Stimulated activated CD8-positive, alpha-beta memory T cell treated with anti-CD3 and anti-CD28 coated beads, Interleukin-4, amount 100 ng/mL, for 4 hours (primary cell): ENCODE measurements at places on chromosomes 4 and X.

- DNase-seq: no peak
Observed at GRCh38 chr4:155952501-155952901, 1.2 kb downstream of the CTSO start.

- DNase-seq: no peak
Observed at GRCh38 chr4:94933799-94934198, 176.0 kb downstream of the BMPR1B start.

DNA sequence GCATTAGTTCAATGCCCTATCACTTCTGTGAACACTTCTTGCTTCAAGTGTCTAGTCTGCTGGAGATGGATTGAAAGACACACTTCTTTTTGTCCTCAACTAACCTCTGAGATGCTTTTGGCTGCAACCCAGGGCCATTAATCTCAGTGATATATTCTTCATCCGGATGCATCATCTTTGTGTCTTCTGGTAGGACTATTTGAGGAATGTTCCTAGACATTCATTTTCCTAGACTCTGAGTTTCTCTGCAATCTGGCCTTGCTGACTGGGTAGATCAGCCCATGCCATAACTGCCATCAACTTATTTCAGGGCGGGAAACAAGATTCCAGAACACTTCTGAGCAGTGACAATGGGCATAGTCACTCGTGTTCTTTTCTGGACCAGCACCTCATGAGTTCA is 329.4 kb downstream of the PDGFC start:
- no peak for DNase-seq

- DNase-seq: no peak
Observed at GRCh38 chrX:123392921-123393320, 208.8 kb downstream of the GRIA3 start.

DNA sequence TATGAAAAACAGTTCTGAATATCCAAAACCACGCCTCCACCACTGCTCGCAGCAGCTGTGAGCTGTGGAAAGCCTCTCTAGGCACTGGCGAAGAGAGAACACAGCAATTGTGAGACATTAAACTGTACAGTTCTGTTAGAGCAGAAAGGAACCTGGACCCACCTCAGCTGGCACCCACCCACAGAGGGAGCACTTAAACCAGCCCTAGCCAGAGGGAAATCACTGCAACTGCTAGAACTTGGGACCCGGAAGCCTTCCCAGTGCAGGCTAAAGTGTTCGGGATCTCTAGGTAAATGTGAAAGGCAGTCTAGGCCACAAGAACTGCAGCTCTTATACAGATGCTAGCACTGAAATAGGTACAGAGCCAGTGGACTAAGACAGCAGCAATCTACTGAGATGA is 308.8 kb downstream of the PRR32 start:
- no peak for DNase-seq

DNA sequence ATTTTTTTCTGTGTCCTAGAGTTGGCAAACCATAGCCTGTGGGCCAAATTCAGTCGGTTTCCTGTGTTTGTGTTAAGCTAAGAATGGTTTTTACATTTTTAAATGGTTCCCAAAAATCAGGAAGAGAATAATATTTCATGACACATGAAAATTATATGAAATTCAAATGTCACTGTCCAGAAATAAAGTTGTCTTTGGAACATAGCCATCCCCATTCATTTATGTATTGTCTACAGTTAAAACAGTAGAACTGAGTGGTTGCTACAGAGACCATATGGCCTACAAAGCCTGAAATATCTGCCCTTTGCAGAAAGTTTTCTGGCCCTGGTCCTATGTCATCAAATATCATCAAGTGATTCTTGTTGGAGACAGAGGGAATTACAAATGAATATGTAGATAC is 15.5 kb downstream of the FRMPD4 start:
- no peak for DNase-seq

- no peak for DNase-seq
Observed at GRCh38 chr4:150401083-150401687, 180.8 kb upstream of the MAB21L2 start.

DNA sequence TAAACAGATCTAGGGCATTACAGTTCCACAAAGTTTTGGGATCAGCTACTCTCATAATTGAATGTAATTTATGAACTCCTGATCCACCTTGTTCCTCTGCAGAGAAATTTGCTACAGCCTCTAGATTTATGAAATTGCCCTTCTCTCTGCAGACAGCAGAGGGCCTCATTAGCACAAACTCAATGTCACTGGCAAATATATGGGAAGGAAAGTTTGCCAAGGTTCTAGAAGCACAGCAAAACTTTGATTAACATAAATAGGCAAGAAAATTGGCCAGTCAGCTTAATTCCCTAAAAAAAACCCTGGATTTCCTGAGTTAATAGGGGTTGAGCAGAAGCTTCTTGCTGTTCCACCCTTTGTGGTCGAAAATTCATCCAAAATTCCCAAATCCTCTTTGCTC is 31.5 kb downstream of the PRPS1 start:
- no peak for DNase-seq

- no peak for DNase-seq
Observed at GRCh38 chr4:22430626-22431025, 85.2 kb downstream of the ADGRA3 start.

- no peak for DNase-seq
Observed at GRCh38 chrX:65741823-65742222, 74.4 kb downstream of the MSN start.

- DNase-seq: no peak
Observed at GRCh38 chr4:54187148-54187547, 41.9 kb upstream of the PDGFRA start.

DNA sequence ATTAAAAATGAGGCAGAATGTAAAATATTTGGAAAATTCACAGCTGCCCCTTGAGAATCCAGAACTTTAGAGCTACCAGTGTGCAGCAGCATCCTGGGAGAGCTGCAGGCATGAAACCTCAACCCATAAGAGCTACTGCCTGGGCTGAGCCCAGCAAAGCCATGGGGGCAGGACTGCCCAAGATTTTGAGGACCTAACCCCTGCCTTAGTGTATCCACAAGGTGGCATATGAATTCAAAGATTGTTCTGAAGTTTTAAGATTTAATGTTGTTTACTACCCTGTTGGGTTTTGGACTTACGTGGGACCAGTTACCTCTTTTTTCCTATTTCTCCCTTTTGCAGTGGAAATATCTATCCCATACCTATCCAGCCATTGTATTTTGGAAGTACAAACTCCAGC is 26.4 kb downstream of the CASP6 start:
- no peak for DNase-seq

DNA sequence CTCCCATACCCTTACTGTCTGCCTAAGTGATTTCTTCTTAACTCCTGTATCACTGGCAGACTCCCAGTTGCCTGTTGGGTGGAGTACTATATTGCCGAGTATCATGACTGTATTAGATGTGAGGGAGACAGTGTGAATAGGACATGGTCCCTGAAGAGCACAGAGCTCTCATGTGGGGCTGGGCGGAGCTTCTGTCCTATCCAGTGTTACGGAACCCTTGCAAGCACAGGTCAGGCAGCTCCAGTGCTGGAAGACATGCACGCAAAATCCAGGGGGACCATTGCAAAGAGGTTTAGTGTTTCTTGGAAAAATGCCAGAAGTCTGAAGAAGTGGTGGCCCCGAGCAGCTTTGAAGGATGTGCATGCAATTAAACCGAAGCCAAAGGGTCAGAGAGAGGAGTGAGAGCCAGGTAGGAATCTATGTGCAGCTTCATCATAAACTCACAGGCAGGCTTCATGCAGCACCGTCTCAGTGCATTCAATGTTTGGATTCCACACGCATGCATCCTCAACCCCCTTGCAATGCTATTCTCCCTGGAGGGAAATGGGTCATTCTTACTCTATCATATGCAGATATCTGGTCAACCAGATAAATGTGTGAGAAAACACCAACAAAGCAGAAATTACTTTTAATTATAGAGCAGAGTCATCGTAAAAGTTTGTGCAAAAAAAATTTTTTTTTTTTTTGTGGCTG is 49.7 kb upstream of the DHRSX start:
- DNase-seq: no peak

DNA sequence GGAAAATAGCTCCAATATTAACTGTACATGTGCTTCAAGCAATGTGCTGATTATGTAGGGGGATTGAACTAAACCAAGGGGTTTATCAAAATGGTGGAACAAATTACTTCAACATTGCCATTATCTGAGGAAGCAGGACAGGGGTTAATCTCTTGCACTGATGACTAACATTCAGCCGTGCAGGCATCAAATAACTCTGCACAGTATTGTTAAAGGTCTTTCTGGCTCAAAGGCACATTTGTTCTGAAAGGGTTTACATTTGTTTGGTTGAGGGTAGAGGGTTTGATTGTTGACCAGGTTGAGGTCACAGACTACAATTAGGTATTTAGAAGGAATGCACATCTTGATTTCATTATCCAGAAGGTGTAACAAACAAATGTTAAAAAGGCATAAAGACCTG is 32.2 kb upstream of the CCSER1 start:
- DNase-seq: no peak

DNA sequence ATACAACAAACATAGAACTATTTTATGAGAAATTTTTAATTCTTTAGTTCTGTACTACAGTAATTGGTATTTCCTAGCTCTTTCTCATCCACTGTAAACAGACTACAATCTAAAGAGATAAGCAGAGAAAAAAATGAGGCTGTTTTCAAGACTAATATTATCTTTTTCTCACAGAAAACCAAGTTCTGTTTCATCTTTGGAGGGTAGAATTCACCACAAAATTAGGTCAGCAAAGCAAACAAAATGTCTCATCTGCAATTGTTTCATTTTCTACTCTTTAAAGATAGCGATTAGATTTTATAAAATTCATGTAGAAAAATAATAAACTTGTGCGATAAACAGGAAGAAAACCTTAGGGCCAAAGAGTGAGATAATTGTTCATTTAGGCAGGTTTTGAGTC is 10.8 kb downstream of the APOO start:
- DNase-seq: no peak

GRCh38 chr4:148618856-148619255 is 176.6 kb upstream of the NR3C2 start:
- no peak for DNase-seq

- no peak for DNase-seq
Observed at GRCh38 chrX:16953606-16954211, 7.3 kb downstream of the REPS2 start.

DNA sequence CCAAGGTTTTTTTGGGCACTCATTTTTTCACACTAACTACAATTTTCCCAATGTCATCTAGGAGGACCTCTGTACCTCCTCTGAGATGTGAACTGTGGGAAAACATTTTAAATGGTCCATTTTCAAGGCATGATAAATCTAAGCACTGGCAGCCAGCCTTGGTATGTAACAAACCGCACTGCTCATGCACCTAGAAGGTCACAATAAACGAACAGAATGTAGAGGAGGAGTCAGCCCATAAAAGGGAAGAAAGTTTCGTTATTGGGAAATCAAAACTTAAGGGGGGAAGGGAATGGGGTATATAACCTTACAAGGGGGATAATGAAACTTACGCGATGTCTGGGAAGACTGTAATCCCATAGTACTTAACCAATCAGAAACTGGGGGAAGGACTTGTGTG is 16.4 kb downstream of the COX18 start:
- no peak for DNase-seq

DNA sequence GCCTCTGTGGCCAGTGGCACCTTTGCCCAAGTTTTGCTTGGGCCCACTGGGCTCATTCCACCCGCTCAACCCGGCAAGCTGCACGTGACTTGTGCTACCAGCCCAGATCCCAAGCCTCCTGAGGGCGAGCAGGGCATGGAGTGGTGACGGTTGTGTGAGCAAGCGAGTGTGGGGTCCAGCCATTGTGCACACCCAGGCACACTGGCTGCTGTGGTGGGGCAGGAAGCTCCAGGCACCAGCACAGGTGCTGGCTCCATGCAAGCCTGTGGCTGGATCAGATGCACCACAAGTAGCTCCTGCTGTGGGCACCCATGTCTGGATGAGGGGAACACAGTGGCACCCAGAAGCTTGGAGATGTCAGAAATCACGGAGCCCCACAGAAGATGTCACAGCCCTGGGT is 557.0 kb upstream of the GNPDA2 start:
- no peak for DNase-seq

DNA sequence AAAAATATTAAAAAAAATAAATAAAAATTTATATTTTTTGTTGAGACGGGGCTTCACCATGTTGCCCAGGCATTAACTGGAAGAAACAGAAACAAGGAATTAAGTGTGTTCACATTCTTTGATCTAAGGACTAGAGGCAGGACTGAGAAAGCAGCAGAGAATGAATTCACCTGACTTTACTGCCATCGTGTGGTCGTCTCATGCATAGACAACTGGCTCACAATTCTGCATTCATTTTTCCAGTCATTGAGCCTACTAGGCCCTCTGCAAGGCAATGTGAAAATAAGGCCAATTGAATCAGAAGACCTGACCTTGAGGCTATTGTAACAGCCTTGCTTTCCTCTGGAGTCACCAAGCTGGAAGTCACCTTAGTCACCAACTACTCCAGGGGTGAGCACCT is 37.4 kb downstream of the LHFPL1 start:
- DNase-seq: no peak

GRCh38 chrX:69504626-69505612 is 793 bp downstream of the NALF2 start:
- no peak for DNase-seq

- DNase-seq: no peak
Observed at GRCh38 chr4:95386410-95386809, 162.4 kb downstream of the UNC5C start.

- DNase-seq: no peak
Observed at GRCh38 chr4:114364857-114365256, 233.8 kb upstream of the UGT8 start.

- no peak for DNase-seq
Observed at GRCh38 chr4:48290146-48290772, 20.6 kb upstream of the TEC start.

GRCh38 chr4:173433447-173433846 is 34.5 kb upstream of the SCRG1 start:
- no peak for DNase-seq

DNA sequence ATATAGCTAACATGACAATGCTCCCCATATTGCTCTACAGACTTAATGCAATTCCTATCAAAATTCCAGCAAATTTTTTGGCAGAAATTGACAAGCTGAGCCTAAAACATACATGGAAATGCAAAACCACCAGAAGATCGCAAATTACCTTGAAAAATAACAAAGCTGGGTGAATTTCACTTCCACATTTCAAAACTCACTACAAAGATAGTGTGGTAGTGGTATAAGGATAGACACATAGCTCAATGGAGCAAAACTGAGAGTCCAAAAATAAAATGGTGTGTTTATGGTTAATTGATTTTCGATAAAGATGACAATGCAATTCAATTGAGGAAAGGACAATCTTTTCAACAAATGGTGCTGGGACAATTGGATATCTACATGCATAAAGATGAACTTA is 65.8 kb downstream of the SLC9A7 start:
- no peak for DNase-seq

GRCh38 chr4:174869339-174869738 is 40.3 kb upstream of the GLRA3 start:
- DNase-seq: no peak

GRCh38 chrX:16629909-16630308 is 20.0 kb upstream of the S100G start:
- no peak for DNase-seq
